ENCODE measurements at places on chromosomes 3 and 15. TPM values are rescaled to one million over a fixed set of nuclear protein-coding genes. Genes with fewer than 3 reads are reported as not detected.

Gene GNAT1
- total RNA-seq: 0.91 TPM

Gene SPTBN5
- 6.6 TPM for total RNA-seq

Gene CPN2
- not detected for total RNA-seq

Gene DUOXA1
- total RNA-seq: 1.4 TPM

Gene GOLGA6L7
- not detected for total RNA-seq

Gene ARNT2
- 37.3 TPM for total RNA-seq

Gene C3orf85
- not detected for total RNA-seq
